ENCODE measurements at places on chromosomes 2 and 18.

DNA sequence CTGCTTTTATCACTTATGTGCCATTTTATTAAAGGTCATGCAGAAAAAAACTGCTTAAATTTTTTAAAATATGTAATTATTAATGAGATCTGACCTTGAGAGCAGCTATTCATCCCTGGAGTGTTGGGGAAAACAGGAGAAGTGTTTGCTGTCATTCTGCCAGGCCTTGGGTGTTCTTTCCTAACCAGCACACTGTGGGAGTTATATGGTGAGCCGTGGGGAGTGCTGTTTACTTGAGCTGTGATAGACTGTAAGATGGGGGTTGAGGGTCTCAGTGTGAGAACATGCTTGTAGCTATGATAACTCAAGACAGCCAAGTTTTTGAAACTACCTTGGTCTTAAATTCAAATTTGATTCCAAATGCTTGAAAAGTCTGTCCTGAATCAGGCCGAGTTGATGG lies 101.3 kb upstream of the ARHGAP28 start:
- DNase-seq, result no peak

- DNase-seq, result no peak
These were observed 206.8 kb downstream of the OTX1 start for GRCh38 chr2:63257473-63257872.

- DNase-seq, result no peak
These were observed 400.5 kb downstream of the TMX3 start for GRCh38 chr18:68314403-68314802.

GRCh38 chr2:18180031-18180610 lies 301.7 kb downstream of the KCNS3 start:
- no peak for DNase-seq

All from SJSA1 (cell line).